CD4-positive, alpha-beta T cell treated with Interleukin-2 at 100 ng/mL for 4 hours (primary cell): ENCODE measurements at places on chromosomes 5 and 9.

DNA sequence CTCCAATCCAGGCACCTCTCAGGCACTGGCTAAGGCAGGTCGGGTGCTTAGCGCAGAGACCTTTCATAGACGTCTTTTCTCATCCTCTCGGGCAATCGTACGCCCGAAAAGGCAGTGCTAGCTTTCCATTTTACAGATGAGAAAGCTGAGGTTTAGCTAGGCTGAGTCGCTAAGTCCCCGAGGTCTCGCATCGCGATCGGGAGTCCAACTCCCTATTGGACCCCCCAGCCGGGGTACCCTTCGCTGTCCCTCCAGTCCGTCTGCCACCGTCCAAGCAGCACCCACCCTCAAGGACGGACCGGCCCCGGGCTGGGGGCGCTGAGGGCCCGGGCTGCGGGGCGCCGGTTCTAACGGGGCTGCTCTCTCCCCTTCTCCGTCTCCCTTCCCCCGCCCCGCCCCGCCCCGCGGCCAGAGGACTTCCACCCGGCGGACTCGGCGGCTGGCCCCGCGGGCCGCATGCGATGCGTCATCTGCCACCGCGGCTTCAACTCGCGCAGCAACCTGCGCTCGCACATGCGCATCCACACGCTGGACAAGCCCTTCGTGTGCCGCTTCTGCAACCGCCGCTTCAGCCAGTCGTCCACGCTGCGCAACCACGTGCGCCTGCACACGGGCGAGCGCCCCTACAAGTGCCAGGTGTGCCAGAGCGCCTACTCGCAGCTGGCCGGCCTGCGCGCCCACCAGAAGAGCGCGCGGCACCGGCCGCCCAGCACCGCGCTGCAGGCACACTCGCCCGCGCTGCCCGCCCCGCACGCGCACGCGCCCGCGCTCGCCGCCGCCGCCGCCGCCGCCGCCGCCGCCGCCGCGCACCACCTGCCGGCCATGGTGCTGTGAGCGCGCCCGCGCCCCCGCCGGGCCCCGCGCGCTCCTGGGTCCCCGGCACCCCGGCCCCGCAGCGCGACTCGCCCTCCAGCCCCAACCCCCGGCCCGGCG, 12.5 kb upstream of the EXOSC2 start:
- DNase-seq: peak; percentile 64

DNA sequence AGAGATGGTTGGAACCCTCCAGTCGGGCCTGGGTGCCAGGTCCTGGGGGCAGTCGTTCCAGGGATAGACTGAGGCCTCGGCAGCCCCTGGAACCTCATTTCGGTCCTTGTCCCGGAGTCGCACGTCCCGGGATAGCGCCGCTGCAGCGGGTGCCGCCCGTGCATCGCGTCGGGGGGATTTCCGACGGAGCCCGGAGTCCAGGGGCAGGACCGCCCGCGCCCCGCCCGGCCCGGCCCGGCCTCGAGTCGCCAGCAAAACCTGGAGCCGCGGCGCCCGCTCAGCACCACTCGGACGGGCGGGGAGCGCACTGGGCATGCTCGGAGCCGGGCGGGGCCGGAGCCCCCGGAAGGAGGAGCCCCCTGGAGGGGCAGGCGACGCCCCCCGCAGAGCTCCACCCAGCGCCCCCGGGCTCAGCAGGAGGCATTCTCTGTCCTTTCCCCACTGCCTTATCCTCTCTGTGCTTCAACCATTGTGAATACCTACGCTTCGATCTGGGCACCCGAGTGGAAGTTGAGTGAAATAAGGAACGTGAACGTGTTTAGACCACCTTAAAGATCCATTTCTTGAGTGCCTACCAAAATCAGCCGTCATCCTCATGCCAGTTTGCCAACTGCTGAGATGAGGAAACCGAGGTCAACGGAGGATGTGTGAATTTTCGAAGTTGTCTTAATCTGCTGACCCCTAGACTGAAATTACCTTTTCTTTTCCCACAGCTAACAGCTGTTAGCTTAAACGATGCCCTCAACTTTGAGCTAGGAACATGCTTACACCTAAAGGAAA, 1.7 kb upstream of the PTPN3 start:
- DNase-seq: no peak

DNA sequence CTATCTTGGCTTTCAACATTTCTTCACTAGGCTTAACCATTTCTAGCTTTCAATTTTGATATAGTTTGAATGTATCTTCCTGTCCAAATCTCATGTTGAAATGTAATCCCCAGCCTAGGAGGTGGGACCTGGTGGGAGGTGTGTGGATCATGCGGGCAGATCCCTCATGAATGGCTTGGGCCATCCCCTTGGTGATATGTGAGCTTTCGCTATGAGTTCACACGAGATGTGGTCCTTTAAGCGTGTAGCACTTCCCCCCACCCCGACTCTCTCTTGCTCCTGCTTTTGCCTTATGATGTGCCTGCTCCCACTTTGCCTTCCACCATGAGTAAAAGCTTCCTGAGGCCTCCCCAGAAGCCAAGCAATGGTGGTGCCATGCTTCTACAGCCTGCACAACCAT, 40.6 kb downstream of the PHAX start:
- DNase-seq: no peak

- DNase-seq: no peak
Measured at GRCh38 chr9:34983209-34983608, 6.3 kb upstream of the DNAJB5 start.

DNA sequence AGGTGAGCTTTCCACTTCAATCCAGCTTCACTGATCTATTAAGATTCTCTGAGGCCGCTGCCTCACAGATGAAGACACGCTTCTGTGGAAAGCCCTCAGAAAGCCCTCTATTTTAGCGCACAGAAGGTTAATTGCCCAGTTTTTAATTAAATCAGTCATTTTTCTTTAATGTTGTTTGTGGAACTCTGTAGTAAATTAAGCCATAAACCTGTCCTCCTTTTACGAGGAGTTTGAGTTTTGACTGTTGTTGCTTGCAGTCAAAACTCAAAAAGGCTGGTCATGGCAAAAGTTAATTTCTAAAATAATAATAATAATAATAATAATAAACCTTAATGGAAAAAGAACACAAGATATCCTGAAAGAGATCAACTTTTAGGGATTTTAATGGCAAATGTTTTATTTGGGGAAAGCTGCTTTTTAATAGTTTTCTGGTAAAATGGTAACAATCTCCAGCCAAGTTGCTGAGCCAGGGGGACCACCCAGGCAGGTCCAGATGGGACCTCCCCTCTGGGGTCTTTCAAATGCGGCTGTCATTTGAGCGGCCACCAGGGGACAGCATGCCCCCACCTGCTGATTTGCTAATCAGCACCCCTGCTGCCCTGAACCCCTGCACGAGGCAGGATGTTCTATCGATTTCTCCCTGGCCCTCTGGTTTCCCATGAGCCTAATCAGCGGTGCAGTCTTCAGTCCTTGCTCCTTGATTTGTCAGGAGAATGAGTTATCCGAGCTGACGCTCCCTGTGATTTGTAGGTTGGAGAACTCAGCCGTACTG, 247.2 kb downstream of the FSTL4 start:
- DNase-seq: no peak

DNA sequence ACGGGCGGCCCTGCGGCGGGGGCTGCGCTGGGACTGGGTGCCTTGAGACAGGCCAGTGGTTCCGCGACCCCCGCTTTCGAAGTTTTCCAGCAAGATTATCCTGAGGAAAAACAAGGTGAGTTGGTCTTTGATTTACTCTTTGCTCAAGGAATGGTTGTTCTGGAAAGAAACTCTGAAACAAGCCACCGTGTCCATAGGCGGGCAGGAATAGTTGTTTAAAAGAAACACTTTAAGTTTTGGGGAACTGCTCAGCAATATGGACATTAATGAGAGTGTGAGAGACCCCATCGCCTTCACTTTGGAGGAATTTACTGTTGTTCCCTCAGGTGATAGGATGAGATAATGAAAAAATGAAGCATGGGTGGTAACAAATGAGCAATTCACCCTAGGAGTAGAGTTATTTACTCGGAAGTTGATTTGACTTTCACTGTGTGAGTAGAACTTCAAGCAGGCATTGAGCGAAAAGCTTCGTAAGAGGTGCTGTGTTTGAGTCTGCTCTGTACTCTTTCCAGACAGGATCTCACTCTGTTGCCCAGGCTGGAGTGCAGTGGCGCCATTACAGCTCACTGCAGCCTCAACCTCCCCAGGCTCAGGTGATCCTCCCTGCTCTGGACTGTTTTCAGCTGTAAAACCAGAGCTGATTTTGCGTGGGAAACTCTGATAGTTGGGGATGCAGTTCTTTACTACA, 1.1 kb downstream of the DMRTA1 start:
- no peak for DNase-seq

DNA sequence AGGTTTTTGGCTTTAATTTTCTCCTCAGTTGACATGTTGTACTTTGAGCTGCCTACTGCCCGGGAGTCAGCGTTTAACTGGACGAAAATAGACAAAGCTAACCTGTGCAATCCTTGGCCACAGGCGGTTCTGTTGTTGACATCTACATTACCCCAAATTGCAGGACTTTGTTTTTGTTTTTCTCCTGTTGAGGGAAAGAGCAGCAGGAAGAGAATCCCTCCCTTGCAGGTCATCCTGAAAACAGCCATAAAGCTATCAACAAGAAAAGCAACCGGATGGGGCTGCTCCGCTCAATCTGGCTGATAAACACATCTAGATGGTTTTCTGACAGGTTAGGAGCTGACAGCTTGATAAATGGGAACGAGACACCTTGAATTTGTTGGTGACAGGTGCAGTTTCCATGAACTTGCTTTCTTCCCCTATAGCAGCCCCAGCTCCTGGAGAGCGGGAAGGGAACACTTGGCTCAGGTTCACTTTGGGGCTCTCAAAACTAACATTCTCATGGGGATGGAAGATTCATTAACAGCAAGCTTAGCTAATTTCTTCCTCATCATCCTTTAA, 331.5 kb downstream of the SLIT3 start:
- no peak for DNase-seq

DNA sequence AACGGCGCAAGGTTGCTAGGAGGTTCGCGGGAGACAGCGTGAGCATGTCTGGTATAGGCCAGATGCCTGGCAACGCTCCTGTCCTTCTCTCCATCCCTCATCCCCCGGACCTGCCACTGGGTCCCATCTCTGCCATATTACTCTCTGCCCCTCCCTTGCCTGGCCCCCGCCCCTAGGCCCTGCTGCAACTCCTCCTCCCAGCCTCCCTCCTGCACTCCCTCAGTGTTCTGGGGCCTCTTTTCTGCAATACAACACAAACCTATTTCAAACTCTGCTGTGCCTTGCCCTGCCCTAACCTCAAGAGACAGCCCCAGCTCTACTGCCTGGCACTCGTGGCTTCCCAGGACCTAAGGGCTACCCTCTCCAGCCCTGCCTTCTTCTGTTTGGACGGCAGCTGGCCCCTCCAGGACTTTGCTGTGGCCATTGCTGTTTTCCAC, 8.9 kb upstream of the DBN1 start:
- DNase-seq: no peak

DNA sequence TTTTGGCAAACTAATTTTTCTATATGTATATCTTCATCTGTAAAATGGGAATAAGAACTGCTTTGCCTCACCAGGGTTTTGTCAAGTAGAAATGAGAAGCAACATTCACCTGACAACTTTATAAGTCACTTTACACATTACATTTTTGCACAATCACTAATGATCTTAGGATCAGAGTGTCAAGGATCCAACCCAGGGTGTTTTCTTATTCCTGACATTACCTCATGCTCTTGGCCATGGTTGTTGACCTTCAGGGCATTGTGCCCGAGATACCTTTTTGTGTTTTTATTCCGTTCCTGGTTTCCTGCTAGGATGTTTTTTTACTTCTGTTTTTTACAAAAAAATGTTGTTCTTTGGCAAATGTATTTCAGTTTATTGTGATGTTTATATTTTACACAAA, 22.2 kb upstream of the RASA1 start:
- DNase-seq: no peak

DNA sequence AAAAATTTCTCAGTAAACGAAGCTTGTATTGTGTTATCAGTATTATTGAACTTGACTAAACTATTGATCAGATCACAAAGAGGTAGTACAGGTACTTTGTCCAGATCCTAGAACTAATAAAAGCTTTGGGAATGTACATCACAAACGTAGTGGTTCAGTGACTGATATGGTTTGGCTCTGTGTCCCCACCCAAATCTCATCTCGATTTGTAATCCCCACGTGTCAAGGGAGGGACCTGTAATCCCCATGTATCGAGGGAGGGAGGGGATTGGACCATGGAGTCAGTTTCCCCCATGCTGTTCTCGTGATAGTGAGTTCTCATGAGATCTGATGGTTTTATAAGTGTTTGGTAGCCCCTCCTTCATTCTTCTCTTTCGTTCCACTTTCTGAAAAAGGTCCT, 100.9 kb downstream of the ARRDC3 start:
- DNase-seq: no peak

- DNase-seq: no peak
Measured at GRCh38 chr9:98780059-98780749, 16.2 kb downstream of the ANKS6 start.

- DNase-seq: no peak
Measured at GRCh38 chr5:107056278-107056677, 614.5 kb downstream of the EFNA5 start.

GRCh38 chr9:17739022-17739421, 160.2 kb downstream of the SH3GL2 start:
- DNase-seq: no peak

DNA sequence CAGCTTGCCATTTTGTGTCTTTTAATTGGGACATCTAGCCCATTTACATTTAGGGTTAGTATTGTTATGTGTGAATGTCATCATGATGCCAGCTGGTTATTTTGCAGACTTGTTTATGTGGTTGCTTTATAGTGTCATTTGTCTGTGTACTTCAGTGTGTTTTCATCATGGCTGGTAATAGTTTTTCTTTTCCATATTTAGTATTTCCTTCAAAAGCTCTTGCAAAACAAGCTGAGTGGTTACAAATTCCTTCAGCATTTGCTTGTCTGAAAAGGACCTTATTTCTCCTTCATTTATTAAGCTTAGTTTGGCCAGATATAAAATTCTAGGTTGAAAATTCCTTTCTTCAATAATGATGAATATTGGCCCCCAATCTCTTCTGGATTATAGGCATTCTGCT, 28.5 kb upstream of the TNFSF15 start:
- DNase-seq: no peak

- no peak for DNase-seq
Measured at GRCh38 chr5:67813877-67814539, 401.5 kb upstream of the PIK3R1 start.

DNA sequence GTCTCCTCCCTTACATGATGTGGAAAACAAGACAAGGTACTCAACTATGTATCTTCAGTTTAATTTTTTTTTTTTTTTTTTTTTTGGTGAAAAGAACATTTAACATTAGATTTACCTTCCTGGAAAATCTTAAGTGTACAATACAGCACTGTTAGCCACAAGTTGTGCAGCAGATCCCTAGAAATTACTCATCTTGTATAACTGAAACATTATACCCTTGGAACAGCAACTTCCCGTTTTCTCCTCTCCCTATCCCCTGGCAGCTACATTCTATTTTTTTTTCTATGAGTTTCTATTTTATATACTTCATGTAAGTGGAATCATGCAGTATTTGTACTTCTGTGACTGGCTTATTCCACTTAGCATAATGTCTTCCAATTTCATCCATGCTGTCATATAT, 421.9 kb upstream of the FTMT start:
- no peak for DNase-seq

DNA sequence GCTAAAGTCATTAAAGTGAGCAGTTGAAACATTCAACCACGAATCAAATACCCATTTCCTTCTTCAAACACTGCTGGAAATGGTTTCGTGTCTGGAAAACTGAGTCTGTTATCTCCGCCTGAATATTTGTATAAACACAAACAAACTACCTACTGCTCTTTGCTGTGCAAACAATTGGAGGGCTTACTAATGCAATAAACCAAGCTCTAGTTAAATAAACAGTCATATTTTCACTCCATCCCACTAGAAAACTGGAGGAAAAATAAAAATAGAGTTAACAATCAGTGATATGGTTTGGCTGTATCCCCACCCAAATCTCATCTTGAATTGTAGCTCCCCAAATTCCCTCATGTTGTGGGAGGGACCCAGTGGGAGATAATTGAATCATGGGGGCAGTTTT, 397.6 kb downstream of the RASEF start:
- no peak for DNase-seq
